Trophoblast cell (in vitro differentiated cells and primary cell): ENCODE measurements at places on chromosomes 11 and 22.

DNA sequence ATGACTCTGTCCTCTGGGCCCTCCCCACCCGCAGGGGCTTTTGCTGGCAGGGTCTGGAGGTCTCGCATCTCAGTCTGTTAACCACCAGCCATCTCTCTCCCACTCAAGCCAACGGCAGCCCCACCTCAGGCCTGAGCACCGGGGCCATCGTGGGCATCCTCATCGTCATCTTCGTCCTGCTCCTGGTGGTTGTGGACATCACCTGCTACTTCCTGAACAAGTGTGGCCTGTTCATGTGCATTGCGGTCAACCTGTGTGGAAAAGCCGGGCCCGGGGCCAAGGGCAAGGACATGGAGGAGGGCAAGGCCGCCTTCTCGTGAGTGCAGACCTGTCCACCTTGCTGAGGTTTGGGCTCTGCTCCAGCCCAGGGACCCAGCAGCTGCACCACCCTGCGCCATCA is 44.3 kb upstream of the TTC12 start:
- no peak for DNase-seq
- no peak overlapping the region for H3K4me3 ChIP-seq
- H3K27ac ChIP-seq = no peak overlapping the region
- H3K27me3 ChIP-seq = no peaks in the 10 kb centered on the region
- H3K4me1 ChIP-seq = no peaks in the 10 kb centered on the region
- no peaks in the 10 kb centered on the region for H3K36me3 ChIP-seq

GRCh38 chr11:117435326-117435725 is 107.7 kb downstream of the CEP164 start:
- DNase-seq = no peak
- no peaks in the 10 kb centered on the region for H3K27me3 ChIP-seq
- H3K36me3 ChIP-seq = no peaks in the 10 kb centered on the region
- H3K4me1 ChIP-seq = no peaks in the 10 kb centered on the region

DNA sequence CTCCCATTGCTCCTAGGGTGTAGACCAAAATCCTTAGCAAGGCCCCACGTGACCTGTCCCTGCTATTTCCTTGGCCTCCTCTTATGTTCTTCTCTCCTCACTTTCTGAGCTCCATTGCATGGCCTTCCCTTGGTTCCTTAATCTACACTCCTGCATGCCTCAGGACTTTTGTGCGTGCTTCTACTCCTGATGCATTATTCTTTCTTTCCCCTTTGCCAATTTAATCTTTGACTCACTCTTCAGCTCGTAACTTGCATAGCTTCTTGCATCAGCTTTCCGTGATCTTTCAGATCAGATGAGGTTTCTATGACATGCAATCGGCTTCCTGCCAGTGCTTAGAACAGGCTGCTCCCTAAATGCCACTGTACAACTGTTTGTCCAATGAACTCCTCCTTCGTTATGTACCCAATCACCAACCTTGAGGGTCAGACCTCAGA is 261.6 kb upstream of the CADM1 start:
- no peak overlapping the region for H3K27ac ChIP-seq
- no peak for DNase-seq
- H3K4me1 ChIP-seq = no peaks in the 10 kb centered on the region
- no peaks in the 10 kb centered on the region for H3K36me3 ChIP-seq
- peaks cover 5% of the 10 kb centered on the region for H3K27me3 ChIP-seq

DNA sequence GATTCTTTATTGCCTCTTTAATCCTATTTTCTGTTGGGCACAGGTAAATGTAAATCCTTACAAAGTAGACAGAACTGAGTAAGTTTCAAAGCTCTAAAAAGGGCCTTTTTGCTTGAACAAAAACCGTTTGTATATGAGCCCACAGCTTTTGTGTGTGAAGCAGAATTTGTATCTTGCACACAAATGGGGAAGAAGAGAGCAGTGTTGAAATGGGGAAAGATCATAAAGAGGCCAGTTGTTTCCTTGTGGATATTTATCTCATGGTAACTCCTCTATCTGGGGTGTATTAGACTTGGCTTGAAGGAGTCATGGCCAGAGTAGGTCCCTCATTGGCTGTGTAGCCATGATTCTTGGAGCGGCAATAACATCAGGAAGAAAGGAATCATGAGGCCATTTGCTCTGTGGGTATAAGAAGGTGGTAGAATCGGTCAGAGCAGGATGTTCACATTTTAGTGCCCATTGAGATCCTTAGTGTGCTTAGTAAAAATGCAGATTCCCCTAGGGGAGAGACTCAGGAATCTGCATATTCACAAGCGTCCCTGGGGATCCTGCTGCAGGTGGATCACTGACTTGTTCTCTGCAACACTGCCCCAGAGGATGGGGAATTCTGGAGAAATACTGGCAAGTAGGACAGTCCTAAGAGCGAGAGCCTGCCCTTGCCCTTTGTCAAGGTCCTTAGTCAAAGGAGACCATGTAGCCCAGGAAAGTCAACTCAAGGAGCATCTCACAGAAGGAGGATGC is 126.5 kb downstream of the LDLRAD3 start:
- peaks cover 3% of the 10 kb centered on the region for H3K4me1 ChIP-seq
- H3K27me3 ChIP-seq = no peaks in the 10 kb centered on the region
- no peak overlapping the region for H3K27ac ChIP-seq
- H3K4me3 ChIP-seq = no peak overlapping the region
- no peaks in the 10 kb centered on the region for H3K36me3 ChIP-seq
- DNase-seq = no peak

GRCh38 chr11:95081010-95081409 is 8.6 kb upstream of the ENDOD1 start:
- H3K27ac ChIP-seq = no peak overlapping the region
- H3K4me3 ChIP-seq = no peak overlapping the region
- no peak for DNase-seq
- H3K4me1 ChIP-seq = peaks cover 8% of the 10 kb centered on the region

DNA sequence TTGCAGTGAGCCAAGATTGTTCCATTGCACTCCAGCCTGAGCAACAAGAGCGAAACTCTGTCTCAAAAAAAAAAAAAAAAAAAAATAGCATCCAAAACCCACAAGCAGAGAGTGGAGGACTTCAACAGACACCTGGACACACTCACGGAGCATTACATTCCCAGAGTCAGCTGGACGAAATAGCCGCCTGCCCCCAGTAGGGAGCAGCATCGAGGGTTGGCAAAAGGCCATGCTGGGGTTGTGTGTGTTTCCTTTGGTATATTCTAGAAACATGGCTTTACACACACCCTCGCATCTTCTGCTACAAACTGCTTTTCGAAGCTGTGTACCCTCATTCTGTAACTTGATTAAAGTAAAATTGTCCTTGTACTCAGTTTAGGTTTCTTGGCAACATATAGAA is 5.3 kb downstream of the ADA2 start:
- H3K27me3 ChIP-seq = no peaks in the 10 kb centered on the region
- no peaks in the 10 kb centered on the region for H3K36me3 ChIP-seq
- no peak overlapping the region for H3K4me3 ChIP-seq
- no peaks in the 10 kb centered on the region for H3K4me1 ChIP-seq
- H3K27ac ChIP-seq = no peak overlapping the region

GRCh38 chr11:121588747-121589146 is 136.0 kb upstream of the SORL1-AS1 start:
- DNase-seq = no peak
- no peak overlapping the region for H3K4me3 ChIP-seq
- peaks cover 2% of the 10 kb centered on the region for H3K36me3 ChIP-seq

DNA sequence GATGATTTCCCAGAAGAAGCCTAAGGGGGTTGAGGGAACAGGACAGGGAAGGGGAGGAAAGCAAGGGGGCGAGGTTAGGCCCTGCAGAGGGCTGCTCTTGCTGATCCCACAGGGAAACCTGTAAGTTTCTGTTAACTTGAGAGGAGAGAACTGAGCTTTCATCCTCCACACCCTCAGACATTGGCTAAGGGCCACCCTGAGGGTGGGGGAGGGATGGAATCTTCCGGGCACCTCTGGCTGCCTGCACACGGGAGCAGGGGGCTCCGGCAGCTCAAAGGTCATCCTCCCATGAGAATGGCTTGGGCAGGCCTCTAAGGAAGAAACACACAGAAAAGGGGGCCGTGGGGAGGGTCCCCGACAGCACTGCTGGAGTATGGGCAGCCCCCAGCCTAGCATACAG is 108.1 kb downstream of the TSPAN18 start:
- DNase-seq = no peak
- H3K4me3 ChIP-seq = no peak overlapping the region
- no peak overlapping the region for H3K27ac ChIP-seq

- no peak overlapping the region for H3K4me3 ChIP-seq
- H3K27ac ChIP-seq = no peak overlapping the region
- H3K27me3 ChIP-seq = no peaks in the 10 kb centered on the region
- no peak for DNase-seq
- H3K36me3 ChIP-seq = no peaks in the 10 kb centered on the region
Observed at GRCh38 chr11:43832536-43832935, 48.1 kb upstream of the ALKBH3 start.

GRCh38 chr11:131118247-131118646 is 202.0 kb upstream of the SNX19 start:
- no peaks in the 10 kb centered on the region for H3K36me3 ChIP-seq
- H3K4me3 ChIP-seq = no peak overlapping the region
- H3K27ac ChIP-seq = no peak overlapping the region
- no peaks in the 10 kb centered on the region for H3K27me3 ChIP-seq
- H3K4me1 ChIP-seq = no peaks in the 10 kb centered on the region
- no peak for DNase-seq

- no peak for DNase-seq
- peaks cover 2% of the 10 kb centered on the region for H3K4me1 ChIP-seq
- no peaks in the 10 kb centered on the region for H3K36me3 ChIP-seq
- H3K27me3 ChIP-seq = no peaks in the 10 kb centered on the region
- no peak overlapping the region for H3K4me3 ChIP-seq
Observed at GRCh38 chr11:128359515-128359914, 227.8 kb downstream of the ETS1 start.

DNA sequence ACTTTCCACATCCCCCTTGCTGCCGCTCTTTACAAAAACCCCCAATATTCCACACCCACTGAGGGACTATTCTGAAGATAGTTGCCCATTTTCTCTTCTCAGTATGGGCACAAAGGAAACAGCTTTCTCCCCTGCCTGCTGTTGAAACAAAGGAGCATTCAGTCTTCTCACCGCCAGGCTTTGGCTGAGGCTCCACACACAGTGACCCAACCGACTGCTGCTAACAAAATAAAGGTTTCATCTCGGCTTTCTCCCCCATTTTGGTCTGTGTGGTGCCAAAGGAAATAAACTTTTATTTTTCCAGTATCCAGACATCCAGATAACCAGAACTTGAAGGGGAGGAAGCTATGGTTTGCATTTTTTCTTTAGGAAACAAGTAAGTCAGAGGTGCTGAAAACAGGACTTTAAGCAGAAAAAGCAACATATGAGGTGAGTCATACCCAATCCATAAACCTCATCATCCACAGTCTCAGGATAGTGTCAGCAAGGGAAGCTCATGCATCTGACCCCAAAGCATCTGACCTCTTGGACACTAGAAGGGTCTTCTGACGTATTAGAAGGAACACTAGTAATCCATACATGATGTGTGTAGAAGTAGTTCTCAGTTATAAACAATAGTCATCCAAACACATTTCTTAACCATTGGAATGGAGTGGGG is 6.4 kb downstream of the CLMP start:
- H3K36me3 ChIP-seq = peaks cover 2% of the 10 kb centered on the region
- no peak for DNase-seq
- no peaks in the 10 kb centered on the region for H3K27me3 ChIP-seq
- H3K27ac ChIP-seq = no peak overlapping the region
- no peak overlapping the region for H3K4me3 ChIP-seq

DNA sequence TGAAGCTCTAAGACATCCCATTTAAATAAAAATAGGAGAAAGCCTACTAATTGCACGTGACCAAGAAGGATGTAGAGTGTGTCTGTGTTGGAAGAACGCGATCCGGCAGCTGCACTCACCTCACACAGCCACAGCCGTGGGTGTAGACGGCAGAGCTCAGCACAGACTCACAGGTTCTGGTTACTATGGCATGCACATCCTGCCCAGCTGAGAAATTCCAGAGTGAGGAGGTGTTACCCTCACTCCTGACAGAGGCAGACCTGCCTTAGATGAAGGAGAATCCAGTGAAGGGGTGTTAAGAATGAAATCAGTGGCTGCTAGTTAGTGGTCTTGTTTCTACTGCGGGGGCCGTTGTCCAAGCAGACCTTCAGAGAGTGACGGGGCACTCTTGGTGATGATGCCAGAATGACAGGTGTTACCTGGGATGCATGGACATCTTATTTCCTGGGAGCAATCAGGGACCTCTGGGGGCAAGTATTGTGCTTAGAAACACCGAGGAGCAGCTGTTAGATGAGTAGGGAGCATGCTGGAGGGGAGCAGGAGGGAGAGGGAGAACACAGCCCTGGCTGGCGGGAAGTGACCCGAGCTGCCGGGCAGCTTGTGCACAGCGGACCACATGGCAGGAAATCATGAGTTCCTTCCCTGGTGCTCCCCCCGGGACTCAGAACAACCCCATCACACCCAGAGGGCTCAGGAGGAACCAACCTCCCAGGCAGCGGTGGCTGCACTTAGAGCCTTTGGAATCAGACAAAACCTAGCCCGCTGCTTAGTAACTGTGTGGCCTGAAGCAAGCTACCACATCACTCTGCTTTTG is 12.3 kb downstream of the KCNJ5 start:
- H3K4me1 ChIP-seq = peaks cover 6% of the 10 kb centered on the region
- H3K36me3 ChIP-seq = no peaks in the 10 kb centered on the region
- no peak overlapping the region for H3K4me3 ChIP-seq
- peaks cover 51% of the 10 kb centered on the region for H3K27me3 ChIP-seq
- no peak overlapping the region for H3K27ac ChIP-seq

GRCh38 chr11:95715777-95716241 is 73.8 kb downstream of the FAM76B start:
- no peaks in the 10 kb centered on the region for H3K4me1 ChIP-seq
- DNase-seq = no peak
- no peak overlapping the region for H3K27ac ChIP-seq
- no peak overlapping the region for H3K4me3 ChIP-seq
- H3K27me3 ChIP-seq = no peaks in the 10 kb centered on the region

DNA sequence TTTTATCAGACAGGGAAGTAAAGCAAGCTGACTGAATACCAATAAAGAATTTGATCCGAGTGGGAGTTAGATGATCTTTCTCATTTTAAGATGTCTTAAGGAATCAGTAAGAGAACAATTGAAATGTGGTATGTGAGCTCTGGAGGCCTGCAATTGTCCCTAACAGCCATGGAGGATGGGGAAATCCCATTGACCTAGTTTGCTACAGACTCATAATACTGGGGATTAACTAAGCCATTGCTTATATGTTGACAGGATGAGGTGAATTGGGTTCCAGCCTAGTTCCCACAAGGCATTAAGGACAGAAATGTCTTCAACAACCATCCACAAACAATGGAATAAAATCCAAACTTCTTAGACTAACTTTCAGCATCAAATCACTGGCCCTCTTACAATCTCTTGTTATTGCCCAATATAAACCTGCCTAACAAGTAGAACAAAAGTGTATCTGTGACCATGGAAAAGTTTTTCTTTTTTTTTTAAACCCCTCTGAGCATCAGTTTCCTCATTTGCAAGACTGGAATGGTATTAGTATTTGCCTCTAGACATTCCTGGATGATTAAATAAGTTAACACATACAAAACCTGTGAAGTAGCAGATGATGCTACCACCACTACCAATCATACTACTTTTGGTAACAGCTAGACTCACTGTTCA is 773.2 kb downstream of the DLG2 start:
- H3K4me3 ChIP-seq = no peak overlapping the region
- no peaks in the 10 kb centered on the region for H3K36me3 ChIP-seq
- H3K27me3 ChIP-seq = no peaks in the 10 kb centered on the region
- peak; percentile 45 for DNase-seq
- H3K27ac ChIP-seq = no peak overlapping the region

GRCh38 chr11:103086461-103086860 is 5.5 kb downstream of the DCUN1D5 start:
- H3K36me3 ChIP-seq = peaks cover 3% of the 10 kb centered on the region
- no peak overlapping the region for H3K4me3 ChIP-seq
- H3K27me3 ChIP-seq = no peaks in the 10 kb centered on the region
- no peak overlapping the region for H3K27ac ChIP-seq
- no peaks in the 10 kb centered on the region for H3K4me1 ChIP-seq
